ENCODE measurements at places on chromosomes 13 and 19. TPM values are rescaled to one million over a fixed set of nuclear protein-coding genes. Genes with fewer than 3 reads are reported as not detected.
A peak's percentile ranks its signal among the peaks of the same experiment; 100 is the strongest.

DNA sequence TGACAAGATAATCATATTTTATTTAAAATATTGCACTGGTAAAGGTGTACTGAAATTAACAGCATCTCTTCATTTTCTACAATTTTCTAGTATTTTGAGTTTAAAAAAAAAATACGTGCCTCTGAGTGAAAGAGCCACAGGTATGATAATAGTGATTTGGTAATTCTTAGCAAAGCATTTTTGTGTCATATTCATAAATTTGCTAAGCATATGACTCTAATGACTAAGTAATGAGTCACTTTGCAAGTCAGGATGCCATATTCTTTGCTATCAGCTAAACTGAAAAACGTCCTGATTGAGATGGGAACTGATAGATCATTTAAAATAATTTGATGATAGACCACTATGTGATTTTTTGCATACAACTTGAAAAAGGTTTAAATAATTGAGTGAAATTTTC is 136.1 kb upstream of the IRS2 start:
- DNase-seq, result no peak

DNA sequence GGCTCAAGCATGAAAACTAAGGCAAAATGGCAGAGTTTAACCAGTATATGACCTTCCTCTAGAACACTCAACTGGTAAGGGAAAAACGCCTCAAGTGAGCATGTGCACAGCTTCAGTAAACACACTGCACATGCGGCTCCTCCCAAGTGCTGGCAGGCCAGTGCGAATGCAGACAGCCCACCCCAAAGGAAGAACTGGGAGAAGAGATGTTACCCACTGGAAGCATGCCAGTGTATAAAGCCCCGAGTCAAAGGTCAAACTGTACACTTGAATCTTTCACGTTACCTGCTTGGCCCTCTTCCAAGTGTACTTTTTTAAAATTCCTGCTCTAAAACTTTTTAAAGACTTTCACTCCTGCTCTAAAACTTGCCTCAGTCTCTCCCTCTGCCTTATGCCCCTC is 19.2 kb upstream of the RCBTB1 start:
- no peak for DNase-seq

GRCh38 chr13:110442930-110443621 is 118.4 kb downstream of the RAB20 start:
- no peak for DNase-seq

GRCh38 chr13:67769063-67769986 is 539.2 kb upstream of the PCDH9 start:
- DNase-seq, result no peak

Gene NXNL1
- total RNA-seq, result not detected

- no peak for DNase-seq
These were observed 35.9 kb upstream of the MPHOSPH8 start for GRCh38 chr13:19597523-19597922.

DNA sequence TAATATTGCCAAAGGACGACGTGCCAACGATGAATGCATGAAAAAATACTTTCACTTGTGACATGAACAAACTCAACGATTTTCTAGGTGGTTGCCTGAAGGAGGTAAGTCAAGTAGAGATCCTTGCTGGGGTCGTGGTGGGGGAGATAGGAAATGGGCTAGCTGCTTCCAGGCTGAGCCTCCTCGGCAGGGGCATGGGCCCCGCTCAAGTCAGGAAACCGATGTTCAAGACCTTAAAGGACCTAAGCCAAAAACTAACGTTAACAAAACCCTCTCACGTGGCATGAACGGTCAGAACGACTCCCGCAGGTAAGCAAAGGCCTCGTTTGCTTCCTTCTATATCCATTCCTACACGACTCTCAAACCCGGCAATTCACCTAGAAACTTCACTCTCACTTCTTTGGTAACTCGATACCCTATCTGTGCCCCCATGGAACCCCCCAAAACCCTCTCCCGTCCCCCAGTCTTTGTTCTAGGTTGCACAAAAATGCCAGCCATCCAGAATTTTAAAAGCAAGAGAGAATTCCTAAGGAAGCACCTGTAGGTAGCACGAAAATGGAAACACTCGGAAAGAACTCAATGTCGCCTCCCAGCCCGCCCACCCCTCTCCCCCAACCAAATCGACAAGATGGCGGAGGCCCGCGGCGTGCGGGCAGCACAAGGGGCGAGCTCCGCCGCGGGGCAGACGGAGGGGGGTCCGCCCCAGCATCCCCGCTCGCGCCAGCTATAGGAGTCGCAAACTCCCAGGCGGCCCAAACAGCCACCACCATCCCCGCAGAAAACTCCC is 13.6 kb downstream of the ACP4 start:
- no peak for DNase-seq

GRCh38 chr13:111178402-111178801 is 63.3 kb downstream of the ARHGEF7 start:
- DNase-seq, result no peak

GRCh38 chr19:1497578-1498235 is 6.7 kb downstream of the REEP6 start:
- DNase-seq, result no peak

- no peak for DNase-seq
These were observed 462 bp upstream of the MPHOSPH8 start for GRCh38 chr13:19632915-19633478.

GRCh38 chr13:102907886-102908515 is 62.2 kb downstream of the ERCC5 start:
- DNase-seq, result no peak

DNA sequence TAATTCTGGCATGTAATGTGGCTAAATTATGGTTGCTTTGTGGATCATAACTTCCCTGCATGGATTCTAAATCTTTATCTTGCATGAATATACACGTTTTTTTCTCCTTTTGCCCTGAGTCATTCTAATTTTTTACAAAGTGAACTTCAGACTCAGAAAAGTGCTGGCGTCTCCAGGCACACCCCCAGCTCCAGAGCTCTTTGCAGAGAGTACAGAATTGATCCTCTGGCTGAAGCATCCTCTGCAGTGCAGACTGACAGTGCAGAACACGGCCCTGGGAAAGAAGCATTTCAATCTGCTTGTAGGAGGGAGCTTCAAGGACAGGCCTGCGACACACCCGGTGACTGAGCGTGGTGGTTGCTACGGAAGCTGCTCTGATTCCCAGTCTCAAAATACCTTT is 228.1 kb downstream of the FGF9 start:
- no peak for DNase-seq

Gene CGB7
- total RNA-seq, result not detected

DNA sequence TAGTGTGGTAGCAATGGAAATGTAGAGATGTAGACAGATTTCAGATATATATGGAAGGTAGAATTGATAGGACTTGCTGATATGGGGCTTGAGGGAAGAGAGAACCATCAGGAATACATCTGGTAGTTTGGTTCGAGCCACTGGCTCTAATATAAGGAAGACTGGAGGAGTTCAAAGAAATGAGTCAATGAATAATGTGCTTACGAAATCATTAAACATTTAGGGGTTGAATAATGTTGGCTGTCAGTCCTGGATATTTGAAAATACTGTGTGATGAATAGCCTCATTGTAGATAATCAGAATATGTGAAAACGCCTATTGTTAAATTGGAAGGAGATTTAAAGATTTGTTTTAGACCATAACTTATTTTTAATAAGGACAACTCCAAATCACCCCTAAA is 21.6 kb downstream of the SGCG start:
- no peak for DNase-seq

Gene KLK14
- total RNA-seq, result not detected

GRCh38 chr19:19514215-19514657 is 1.1 kb downstream of the TSSK6 start:
- no peak for DNase-seq

GRCh38 chr13:40814803-40815202 is 25.4 kb downstream of the SLC25A15 start:
- DNase-seq, result no peak

DNA sequence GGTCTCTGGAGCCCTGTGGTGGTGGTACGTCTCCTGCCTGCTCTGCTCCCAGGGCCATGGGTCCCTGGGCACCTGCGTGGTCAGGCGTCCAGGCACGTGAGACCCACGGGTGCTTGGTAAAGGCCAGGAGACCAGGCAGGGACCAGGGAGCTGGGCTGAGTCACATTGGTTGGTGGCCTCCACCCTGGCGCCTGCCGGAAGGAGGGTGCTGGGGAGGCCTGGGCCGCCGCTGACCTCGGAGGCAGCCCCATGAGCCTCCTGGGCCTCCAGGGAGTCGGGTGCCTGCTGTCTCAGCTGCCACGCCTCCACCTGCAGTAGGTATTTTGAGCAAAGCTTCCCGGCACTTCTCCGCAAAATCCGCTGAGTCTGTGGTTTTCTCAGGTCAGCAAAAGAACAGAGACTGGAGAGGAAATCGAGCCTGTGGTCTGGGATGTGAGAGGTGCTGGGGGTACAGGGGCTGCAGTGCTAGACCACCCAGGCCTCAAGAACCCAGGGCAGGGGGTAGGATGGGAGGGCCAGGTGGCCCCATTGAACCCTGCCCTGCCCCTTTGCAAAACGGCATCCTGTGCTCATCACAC is 3.6 kb upstream of the PLK5 start:
- no peak for DNase-seq

- DNase-seq, result no peak
These were observed 26.6 kb upstream of the CALM3 start for GRCh38 chr19:46574533-46574932.

GRCh38 chr13:37615276-37615675 is 16.7 kb upstream of the POSTN start:
- no peak for DNase-seq

DNA sequence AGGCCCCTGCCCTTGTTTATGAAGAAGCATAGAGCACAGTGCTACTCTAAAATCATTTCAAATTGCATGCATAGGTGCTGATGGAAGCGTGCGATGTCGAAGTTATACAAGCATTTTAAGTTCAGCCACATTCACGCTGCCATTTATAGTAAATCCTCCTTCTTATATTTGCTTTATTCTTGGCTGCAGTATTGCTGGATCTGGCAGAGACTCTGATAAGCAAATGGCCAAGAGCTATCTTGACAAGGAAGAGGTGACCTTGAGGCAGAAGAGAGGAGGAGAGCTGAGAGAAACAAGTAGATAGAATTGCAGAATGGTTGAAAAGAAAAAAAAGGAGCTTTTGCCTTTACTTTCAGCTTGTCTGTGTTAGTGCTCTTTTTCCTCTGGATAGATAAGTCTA is 18.9 kb upstream of the MYO16 start:
- no peak for DNase-seq

Gene RDH8
- not detected for total RNA-seq

GRCh38 chr19:35643255-35644205 is 2.0 kb downstream of the ETV2 start:
- peak; percentile 81 for DNase-seq

DNA sequence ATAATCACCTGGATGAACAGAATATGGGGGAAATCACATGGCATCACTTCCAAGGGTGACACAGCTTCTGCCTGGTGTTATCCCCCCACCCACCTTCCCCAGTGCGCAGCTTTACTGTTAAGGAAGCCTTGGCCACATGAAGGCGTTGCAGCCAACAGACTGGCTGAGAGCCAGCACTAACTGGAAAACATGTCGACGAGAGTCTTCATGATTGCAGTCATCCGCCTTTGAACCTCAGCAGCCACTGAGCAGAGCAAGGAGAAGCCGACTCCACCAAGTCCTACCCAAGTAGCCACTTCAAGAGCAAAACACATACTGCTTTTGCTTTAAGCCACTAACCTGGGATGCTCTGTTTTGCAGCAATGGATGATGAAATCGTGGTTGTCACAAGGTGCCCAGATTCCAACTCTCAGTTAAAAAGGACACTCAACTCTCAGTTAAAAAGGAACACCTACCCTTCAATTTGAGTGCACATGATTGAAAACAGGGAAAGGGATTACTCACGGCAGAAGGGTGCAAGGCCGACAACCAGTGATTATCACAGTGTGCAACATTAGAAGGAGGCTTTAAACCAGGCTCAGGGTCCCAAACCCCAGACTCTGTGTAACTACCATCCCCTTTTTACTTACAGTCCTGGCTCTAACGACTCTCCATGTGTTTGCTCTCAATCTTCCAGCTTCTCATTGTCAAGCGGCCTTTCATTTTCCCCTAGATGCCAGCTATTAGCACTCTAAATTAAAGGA is 149.1 kb downstream of the KLF12 start:
- DNase-seq, result no peak

DNA sequence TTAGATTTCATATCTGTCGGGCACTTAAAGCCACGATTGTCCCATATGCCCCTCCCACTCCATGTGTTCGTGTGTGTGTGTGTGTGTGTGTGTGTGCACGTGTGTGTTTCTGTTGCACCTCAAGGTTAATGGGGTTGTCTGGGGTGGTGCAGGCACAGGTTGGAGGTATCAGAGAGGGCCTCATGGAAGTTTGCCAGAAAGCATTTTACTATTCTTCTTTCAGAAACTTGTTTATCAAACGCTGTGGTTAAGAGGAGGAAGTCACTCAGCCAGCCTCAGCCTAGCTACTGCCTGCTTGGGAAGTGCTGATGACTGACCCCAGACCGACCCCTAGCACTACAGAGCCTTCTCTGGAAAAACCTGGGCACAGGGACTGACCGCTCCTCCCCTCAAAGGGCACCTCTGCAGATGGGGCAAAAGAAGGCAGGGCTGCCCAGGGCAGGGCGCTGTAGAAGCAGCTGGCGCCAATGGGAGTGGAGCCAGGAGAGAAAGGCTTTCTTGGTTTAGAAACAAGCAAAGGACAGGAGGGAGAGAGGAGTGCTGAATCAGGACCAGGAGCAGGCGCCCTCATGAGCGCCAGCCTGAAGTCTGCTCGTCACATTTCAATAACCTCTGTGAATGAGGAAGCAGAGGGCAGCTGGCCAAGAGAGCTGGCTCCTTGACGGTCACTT is 3.9 kb downstream of the SIAH3 start:
- DNase-seq, result no peak

Gene SIGLEC8
- not detected for total RNA-seq

DNA sequence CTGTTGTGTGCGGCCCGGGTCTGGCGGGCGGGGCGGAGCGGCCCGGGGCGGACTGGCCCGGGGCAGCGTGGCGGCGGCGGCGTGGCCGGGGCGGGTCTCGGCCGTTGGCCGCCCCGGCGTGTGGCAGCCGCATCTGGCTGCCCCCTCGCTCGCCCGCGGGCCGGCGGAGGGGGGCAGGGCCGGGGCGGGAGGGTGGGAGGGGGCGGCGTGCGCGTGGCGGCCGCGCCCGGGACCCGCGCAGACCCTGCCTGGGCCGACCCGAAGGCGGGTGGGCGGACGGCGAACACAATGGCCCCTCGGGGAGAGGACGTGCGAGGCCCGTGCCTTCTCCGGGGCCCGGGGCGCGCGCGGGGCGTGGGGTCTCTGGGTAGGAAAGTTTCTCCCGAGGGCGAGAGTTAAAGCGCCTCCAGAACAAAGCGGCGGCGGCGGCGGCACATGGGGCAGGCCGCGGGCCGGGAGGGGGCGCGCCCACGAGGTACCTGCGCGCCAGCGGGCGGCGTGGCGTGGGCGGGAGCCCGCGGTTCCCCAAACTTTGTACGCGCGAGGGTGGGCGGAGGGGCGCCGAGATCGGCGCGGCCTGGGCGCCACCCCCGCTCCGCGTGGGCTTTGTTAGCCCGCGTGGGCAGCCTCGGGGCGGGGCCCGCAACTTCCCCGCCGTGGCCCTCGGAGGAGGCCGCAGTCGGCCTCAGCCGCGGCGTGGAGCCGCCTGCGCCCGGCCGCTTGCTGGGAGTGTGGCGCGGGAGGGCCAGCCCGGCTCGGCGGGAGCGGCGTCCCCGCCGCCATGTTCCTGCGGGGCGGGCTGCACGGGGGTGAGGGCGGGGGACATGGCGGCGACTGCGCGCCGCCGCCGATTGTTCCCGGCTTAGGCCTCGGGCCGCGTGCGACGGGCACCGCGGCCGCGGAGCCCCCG is 764 bp downstream of the MIR17HG start:
- no peak for DNase-seq

All from NCI-H460 (cell line).